ENCODE measurements at places on chromosomes 2 and 18.

GRCh38 chr2:140247451-140248195 is 1467.4 kb upstream of the NXPH2 start:
- no peak overlapping the region for H3K4me3 ChIP-seq
- no peaks in the 10 kb centered on the region for H3K4me1 ChIP-seq
- H3K36me3 ChIP-seq: no peaks in the 10 kb centered on the region
- DNase-seq: no peak
- no peak overlapping the region for H3K27ac ChIP-seq

- H3K27me3 ChIP-seq: peaks cover 66% of the 10 kb centered on the region
- DNase-seq: no peak
- no peak overlapping the region for H3K27ac ChIP-seq
- H3K36me3 ChIP-seq: no peaks in the 10 kb centered on the region
- H3K4me3 ChIP-seq: no peak overlapping the region
- H3K4me1 ChIP-seq: no peaks in the 10 kb centered on the region
These were observed 117.6 kb downstream of the INHBB start for GRCh38 chr2:120463527-120463926.

- H3K27me3 ChIP-seq: no peaks in the 10 kb centered on the region
- H3K4me1 ChIP-seq: no peaks in the 10 kb centered on the region
- no peaks in the 10 kb centered on the region for H3K36me3 ChIP-seq
- H3K4me3 ChIP-seq: no peak overlapping the region
- no peak for DNase-seq
- H3K27ac ChIP-seq: no peak overlapping the region
These were observed 1.6 kb downstream of the TEKT4 start for GRCh38 chr2:94872676-94873361.

GRCh38 chr2:148495586-148495985 is 149.0 kb upstream of the EPC2 start:
- H3K4me3 ChIP-seq: no peak overlapping the region
- H3K36me3 ChIP-seq: no peaks in the 10 kb centered on the region
- no peaks in the 10 kb centered on the region for H3K27me3 ChIP-seq
- no peaks in the 10 kb centered on the region for H3K4me1 ChIP-seq
- no peak for DNase-seq
- H3K27ac ChIP-seq: no peak overlapping the region

DNA sequence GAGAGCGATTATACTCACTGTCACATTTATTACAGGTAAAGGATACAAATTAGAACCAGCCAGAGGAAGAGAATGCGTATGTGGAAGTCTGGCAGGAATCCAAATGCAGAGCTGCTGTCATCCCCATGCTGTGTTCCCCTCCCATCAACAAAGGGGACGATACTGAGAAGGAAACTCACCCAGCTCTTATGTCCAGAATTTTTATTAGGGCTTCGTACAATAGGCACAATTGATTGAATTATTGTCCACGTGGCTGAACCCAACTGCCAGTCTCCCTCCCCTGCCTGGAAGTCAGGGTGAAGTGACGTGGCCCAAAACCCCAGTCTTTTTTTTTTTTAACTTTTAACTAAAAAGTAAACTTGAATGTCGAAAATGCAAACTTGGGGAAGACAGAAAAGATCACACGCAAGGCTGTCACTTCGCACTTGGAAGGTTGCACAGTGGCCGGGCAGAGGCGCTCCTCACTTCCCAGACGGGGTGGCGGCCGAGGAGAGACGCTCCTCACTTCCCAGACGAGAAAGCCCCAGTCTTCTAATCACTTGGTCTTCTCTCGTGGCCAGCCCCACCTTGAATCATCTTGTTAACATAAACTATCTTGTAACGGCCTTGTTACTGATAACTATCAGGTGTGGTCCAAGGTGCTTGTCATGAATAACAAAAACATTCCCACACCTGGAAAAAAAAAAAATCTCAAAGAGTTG is 40.0 kb upstream of the ITSN2 start:
- no peak overlapping the region for H3K4me3 ChIP-seq
- no peak overlapping the region for H3K27ac ChIP-seq
- H3K36me3 ChIP-seq: no peaks in the 10 kb centered on the region
- no peak for DNase-seq
- H3K4me1 ChIP-seq: no peaks in the 10 kb centered on the region

DNA sequence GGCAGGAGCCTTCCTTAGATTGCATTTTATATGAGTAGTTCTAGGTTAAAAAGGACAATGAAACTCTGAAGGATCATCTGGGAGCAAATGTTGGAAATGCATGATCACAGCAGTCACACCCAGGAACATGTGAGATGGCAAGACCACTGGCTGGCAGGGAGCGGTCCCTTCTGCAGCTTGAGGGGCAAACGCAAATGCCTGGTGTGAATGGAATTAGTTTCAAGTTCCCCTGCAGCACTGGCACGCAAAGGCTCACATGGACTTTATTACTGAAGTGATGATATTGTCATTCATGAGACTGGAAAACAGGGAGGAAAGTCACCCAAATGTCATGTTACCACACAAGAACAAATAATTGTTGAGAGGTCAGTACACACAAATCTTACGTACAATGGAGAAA is 223.3 kb downstream of the FBXO15 start:
- H3K27ac ChIP-seq: no peak overlapping the region
- no peaks in the 10 kb centered on the region for H3K4me1 ChIP-seq
- H3K27me3 ChIP-seq: no peaks in the 10 kb centered on the region
- H3K4me3 ChIP-seq: no peak overlapping the region

Data from esophagus squamous epithelium (tissue), 5 donors.